ENCODE measurements at places on chromosomes 3 and 15. TPM values are rescaled to one million over a fixed set of nuclear protein-coding genes. Genes with fewer than 3 reads are reported as not detected.

KBTBD13 gene
- total RNA-seq: not detected

EPHA3 gene
- total RNA-seq: not detected

SST gene
- total RNA-seq: not detected

STARD9 gene
- 1.7 TPM for total RNA-seq

LRRC31 gene
- total RNA-seq: not detected

LEKR1 gene
- 0.79 TPM for total RNA-seq

All from A549 treated with GW870086 at 1 μM for 4 hours (cell line).